Glomerular endothelial cell (primary cell): ENCODE measurements at places on chromosomes 16 and 17.

DNA sequence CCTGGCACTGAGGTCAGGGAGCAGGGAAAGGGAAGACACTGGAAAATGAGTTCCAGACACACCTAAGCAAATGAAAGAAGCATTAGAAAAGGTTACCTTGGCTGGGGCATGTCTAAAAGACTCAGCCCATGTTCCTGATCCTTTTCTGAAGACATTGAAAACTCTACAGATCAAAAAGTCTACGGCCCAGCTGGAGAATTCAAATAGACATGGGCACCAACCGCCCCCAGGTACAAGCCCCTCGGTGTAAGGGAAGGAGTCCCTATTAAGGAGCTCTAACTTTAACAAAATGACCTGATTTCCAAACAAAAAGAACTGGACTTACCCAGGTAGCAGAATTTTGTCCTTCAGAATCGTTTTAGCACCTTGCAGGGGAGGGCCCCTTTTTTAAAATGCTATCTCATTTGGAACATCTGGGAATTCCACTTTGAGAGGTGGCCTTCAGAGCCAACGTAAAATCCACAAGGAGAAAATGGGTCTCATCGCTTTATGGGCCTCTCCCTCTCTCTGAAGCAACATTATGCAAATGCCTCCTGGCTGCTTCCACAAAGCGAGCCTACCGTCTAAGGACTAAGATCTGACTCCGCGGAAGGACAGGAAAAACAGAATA lies 43.6 kb upstream of the RBFOX3 start:
- DNase-seq, result no peak

DNA sequence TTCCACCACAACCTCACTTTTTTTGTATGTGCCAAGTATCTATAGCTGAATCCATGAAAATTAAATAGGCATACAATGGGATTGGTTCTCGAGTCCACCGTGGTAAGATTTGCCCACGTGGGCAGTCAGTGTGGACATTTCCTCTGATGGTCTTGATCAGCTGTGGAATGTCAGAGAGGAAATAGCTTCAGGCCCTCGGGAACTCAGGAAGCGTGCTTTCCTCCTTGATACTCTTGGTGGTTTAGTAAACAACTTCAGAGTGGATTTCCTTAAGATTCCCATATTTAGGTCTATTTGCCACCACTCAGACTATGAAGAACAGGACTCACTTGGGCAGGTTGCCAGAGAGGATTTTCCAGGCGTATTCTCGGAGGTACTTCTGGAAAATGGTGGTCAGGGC lies 152.5 kb downstream of the VPS53 start:
- DNase-seq, result peak; percentile 95

DNA sequence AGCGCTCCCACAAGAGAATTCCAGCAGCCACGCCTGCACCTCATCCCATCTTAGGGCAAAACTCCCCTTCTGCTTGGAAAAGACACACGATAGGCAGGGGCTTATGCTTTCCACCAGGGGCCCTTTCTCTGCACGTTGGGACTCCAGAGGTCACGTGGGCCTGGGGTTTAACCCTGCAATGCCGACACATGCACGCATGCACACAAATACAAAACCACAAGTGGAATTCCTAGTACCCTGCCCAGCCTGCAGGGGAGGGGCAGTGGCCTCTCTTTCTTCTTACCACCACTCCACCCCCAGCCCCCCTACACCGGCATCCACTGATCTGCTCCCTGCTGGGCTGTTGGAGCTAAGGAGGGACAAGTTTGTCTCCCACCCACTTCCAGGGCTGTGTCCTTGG lies 16.8 kb upstream of the CCDC182 start:
- DNase-seq, result no peak

GRCh38 chr17:77555741-77556291 lies 402.7 kb upstream of the TNRC6C start:
- no peak for DNase-seq

GRCh38 chr17:41957031-41957868 lies 9.3 kb upstream of the CNP start:
- no peak for DNase-seq

DNA sequence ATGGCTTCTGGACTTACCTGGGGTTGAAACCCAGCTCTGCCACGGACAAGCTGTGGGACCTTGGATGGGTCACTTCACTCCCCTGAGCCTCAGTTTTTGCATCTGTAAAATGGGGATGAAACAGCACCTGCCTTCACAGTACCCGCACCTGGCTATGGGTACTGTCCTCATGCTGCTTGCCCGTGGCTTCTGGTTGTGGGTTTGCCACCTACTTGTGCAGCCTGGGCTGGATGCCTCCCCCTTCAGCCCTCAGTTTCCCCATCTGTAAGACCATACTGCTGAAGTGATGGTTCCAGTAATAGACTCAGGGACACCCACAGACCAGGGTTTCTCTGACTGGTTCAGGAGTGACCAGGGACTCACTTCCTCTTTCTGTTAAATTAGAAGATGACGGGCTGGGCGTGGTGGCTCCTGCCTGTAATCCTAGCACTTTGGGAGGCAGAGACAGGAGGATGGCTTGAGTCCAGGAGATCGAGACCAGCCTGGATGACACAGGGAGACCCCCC lies 9.4 kb downstream of the GLIS2 start:
- DNase-seq, result no peak

- no peak for DNase-seq
Observed at GRCh38 chr16:67142342-67142741, 8.5 kb downstream of the B3GNT9 start.

DNA sequence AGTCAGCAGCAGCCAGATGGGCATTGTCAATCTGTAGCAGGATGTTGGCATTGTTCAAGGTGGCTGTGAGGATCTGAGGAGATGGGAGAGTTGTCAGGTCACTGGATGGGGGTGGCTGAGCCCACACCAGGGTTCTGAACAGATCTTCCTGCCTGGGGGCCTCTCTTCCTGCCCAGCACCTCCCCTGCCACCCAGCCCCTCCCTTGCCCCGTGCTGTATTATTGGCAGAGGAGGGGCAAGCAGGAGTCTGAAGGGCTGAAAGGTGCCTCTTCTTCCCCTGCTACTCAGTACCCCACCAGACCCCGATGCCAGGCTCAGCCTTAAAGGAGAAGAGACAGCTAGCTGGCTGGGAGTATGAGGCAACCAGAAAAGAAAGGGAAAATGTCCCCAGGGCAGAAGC lies 93.0 kb downstream of the GOSR1 start:
- DNase-seq, result no peak

- DNase-seq, result no peak
Observed at GRCh38 chr16:47046726-47047523, 73.5 kb upstream of the DNAJA2 start.

DNA sequence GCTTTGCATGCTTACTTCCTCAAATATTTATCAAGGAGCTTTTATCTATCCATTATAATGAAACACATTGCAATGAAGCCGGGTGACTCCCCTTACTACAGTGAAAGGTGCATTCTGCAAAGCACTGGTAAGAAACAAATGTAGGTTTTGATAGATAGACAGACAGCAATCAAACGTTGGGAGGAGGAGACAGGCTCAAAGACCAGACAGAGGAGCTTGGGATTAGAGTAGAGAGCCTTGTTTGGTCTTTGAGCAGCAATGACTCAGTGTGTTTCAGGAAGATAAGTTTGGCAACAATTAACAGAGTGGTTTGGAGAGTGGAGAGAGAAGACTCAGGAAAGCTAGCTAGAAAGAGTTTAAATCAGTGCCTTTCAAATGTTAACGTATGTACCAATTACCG lies 68.8 kb downstream of the ZNF18 start:
- DNase-seq, result no peak

GRCh38 chr17:52606098-52606497 lies 447.6 kb upstream of the CA10 start:
- DNase-seq, result no peak

DNA sequence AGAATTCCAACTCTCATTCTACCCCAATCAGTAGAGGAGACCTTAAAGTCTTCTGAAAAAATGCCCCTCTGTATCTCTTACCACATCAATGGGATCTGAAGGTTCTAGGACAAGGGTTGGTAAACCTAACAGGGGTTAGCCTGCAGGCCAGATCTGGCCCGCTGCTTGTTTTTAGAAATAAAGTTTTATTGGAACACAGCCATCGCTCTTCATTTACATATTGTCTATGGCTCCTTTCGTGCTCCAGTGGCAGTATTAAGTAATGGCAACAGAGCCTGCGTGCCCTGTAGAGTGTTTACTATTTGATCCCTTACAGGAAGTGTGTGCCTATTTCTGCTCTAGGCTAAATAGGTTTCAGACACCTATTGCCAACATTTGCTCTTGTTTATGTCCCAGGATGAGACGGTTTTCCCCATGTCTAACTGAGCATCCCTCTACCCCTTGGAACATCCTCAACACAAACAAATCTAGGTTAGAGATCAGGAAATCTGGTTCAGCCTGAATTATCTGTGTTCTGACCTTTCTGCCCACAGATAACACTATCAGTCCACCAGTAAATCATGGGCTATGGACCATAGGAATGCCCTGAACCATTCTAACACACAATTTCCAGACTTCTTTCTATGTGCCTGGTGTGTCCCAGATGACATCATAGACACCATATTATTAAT lies 44.2 kb upstream of the ERCC4 start:
- DNase-seq, result no peak

GRCh38 chr17:41060052-41060604 lies at the start of gene KRTAP2-3:
Gene KRTAP2-3, minus strand, starts transcription at chr17:41060114. Its CDS starts 64 bp downstream, at chr17:41060050.
- DNase-seq, result no peak

DNA sequence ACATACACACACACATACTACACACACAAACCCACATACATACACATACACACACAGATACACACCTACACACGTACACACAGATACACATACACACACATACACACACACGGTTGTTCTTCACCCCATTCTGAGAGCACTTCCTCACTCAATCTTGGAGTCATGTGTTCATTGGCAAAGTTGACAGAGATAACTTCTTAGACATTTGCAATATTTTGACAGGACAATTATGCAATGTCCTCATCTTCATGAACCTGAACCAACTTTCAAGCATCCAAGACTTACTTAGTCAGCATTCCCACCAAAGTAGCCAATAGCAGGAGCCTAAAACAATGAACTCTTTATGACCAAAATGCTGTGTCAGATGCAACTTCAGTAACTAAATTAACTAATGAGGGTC lies 77.1 kb upstream of the DNAH17 start:
- no peak for DNase-seq

DNA sequence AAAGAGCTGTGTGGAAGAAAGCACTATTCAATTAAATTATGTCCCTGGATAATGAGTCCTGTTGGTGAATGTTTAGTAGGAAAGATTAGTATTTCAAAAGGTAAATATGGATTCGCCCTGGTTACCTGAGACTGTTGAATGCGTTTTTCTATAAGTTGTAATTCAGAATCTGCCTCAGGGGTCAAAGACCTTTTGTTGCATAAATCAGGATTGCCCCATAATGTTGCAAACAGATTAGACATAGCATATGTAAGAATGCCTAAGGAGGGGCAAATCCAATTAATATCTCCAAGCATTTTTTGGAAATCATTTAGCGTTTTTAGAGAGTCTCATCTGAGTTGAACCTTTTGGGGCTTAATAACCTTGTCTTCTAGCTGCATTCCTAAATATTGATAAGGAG lies 70.1 kb upstream of the ARL4D start:
- no peak for DNase-seq

GRCh38 chr17:11852912-11853311 lies 144.4 kb downstream of the ZNF18 start:
- no peak for DNase-seq

DNA sequence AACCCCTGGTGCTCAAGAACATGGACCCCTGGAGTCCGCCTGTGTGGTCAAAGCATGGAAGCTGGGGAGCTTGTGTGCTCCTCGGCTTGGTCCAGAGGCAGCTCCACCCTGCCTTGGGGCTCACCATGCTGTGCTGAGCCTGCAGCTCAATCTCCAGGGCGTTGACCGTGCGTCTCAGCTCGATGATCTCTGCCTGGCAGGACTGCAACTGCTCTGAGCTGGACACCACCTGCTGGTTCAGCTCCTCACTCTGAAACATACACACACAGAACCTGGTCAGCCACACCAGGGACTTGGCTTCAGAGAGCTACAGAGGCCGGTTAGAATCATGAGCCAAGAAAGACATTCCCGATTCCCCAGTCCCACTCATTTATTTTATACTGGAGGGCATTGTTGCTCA lies 2.7 kb downstream of the KRT35 start:
- no peak for DNase-seq

DNA sequence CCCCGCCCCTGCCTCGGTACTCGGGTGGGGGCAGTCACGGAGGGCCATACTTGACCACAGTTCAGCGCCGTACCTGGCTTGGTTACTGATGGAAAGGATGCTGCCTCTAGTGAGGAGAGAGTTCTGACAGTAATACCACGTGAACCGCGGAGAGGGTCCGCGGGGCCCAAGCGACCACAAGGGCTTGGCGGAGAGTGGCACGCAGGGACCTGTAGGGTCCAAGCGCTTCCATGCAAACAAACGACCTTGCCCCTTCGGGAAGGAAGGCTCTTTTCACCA lies 9.2 kb downstream of the KDM6B start:
- no peak for DNase-seq

GRCh38 chr16:3195975-3196374 lies 8.0 kb downstream of the OR1F1 start:
- DNase-seq, result no peak

DNA sequence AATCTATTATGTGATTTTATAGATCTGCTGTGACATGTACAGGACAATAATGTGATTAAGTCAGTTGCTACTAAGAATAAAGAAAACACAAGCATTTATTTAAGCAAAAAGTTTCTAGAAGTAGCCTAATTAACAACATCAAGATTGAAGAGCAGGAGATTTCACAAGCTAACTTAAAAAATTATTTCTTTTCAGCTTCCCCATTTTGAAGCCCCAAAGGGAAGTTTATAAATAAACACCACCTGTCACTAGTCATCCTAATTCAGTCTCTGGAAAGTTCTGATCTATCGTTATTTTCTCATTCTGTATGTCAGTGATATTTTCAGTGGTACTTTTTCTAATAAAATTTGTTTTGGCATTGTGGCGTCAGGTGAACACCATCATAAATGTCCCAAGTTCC lies 8.3 kb downstream of the CAPNS2 start:
- DNase-seq, result no peak

DNA sequence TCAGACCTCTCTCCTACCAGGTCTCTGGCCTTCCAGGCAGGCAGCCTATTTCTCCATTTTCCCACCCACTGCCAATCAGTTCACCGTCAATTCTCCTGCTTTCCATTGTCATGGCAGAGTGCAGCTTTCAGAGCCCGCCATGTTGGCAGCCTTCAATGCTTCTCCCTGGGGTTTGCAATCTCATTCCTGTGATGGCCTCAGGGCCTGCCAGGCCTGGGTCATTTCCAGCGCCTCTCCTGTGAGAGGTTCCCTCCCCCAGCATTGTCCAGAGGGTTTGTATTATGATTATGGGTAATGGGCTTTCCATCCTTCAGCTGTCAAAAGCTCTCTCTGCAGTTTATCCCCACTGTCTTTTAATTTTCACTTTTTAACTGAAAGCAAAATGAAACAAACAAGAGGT lies 716.6 kb upstream of the CDH8 start:
- DNase-seq, result no peak

- DNase-seq, result peak; percentile 73
Observed at GRCh38 chr17:39517224-39517623, 55.9 kb downstream of the CDK12 start.

- DNase-seq, result no peak
Observed at GRCh38 chr16:54116124-54116655, 170.4 kb downstream of the IRX3 start.

GRCh38 chr16:951660-952301 lies 19.0 kb downstream of the LMF1 start:
- DNase-seq, result no peak
